SIG-M5 (cell line): ENCODE measurements at places on chromosomes 6 and 20.

- no peak for DNase-seq
Measured at GRCh38 chr6:55009131-55009530, 162.6 kb downstream of the FAM83B start.

DNA sequence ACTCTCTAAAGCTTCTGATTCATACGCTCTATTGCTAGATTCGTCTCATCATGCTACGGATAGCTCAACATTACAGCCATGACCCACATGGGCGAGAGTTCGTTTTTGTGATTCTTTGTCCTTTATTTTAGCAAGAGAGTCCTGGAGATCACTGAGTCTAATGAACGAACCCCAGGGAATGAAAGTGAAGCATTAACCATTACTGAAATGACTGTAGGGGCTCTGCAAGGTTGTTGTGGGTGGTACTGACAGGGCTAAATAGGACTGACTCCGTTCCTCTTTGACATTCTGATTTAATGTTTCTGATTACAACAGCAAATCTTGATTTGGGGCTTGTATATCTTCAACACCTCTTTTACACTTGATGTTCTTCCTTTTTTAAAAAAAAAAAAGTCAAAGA lies 13.7 kb upstream of the RTF2 start:
- no peak for DNase-seq

- no peak for DNase-seq
Measured at GRCh38 chr6:11769811-11770545, 8.6 kb downstream of the ADTRP start.

- no peak for DNase-seq
Measured at GRCh38 chr20:32808438-32808837, 11.3 kb upstream of the MAPRE1 start.

GRCh38 chr6:82957868-82958245 lies 107.8 kb downstream of the UBE3D start:
- DNase-seq: no peak

GRCh38 chr20:24353135-24353690 lies 116.2 kb upstream of the SYNDIG1 start:
- no peak for DNase-seq

DNA sequence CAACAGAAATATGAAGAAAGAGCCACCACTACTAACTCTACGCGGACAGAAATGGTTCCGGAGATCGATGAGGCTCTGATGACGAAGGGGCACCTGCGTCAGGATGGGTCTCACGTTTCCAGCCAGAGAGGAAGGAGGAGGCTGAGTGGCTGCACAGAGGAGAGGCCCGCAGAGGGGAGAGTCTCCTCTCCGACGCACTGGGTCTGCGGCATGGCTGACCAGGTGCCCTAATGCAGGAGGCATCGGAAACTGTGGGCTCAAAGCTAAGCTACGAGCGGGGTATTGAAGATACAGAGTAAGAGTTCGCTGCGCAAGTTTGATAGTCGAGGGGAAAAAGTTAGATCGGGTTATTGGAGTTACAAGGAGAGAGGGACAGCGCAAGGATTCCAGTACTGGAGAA lies 69.9 kb downstream of the TTLL2 start:
- DNase-seq: no peak

DNA sequence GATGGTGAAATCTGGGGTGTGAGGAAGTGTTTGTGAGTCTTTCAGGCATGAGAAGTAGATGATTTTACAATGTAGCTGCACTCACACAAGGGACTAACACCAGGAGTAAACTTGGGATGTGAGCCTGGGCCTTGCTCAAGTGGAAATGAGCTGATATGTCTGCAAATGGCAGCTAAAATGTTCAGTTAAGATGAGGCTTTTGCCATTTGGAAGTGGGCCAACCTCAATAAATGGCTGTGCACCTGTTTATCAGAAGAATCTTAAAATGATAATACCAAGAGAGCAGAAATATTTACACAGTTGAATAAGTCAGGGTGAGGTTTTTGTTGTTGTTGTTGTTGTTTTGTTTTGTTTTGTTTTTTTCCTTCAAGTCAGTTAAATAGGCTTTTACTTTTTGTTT lies 25.7 kb upstream of the KLHL31 start:
- DNase-seq: no peak

GRCh38 chr6:157614026-157614568 lies 208.9 kb upstream of the SNX9 start:
- DNase-seq: no peak

DNA sequence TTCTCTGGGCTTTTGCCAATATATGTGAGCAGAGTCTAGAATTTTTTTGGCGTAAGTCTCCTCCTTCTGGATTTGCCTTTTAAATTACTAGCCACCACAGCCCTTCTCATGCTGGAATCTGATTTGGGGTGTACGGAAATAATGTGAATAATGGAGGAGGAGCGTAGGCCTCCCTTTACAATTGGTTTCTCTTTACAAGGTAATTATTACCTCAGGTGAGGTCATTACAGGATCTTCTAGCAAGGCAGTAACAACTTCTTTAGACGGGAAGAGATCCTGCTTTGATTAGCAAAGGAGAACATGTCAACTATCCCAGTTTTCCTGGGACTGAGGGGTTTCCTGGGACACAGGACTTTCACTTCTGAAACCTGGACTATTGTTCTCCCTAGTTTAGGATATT lies 8.9 kb downstream of the RWDD2A start:
- DNase-seq: no peak

DNA sequence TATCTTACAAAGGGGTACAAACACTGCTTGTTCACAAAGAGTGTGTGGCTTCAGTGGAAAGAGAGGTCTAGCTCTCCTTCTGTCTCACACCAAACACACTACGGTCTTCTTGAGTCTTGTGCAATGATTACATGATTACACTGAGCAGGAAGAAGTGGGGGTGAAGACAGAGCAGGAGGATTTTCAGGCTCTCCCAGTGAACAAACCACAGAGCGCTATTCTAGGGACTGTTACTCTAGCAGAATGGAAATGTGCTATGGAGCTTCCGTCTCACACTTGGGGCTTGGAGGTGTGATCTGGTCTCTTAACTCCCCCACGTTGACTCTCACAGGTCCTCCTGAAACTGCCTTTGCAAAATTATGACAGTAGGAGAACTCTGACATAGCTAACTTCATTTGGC lies 203.4 kb downstream of the MYLK4 start:
- DNase-seq: no peak

DNA sequence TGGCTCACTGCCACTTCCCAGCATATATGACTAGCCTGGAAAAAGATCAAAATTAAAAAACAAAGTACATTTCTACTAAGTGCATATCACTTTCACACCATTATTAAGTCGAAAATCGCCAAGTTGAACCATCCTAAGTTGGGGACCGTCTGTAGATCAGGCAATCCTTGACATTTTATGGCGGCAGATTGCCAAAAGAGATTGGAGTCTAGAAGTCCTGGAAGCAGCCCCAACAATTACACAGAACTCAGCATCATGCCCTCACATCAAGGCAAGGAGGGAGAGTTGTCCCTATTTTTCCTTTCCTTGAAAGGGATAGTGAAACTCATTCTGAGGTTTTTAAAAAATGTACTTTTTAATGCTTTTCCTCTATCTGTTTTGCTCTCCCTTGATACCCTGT lies 30.7 kb downstream of the SLC22A3 start:
- DNase-seq: no peak

DNA sequence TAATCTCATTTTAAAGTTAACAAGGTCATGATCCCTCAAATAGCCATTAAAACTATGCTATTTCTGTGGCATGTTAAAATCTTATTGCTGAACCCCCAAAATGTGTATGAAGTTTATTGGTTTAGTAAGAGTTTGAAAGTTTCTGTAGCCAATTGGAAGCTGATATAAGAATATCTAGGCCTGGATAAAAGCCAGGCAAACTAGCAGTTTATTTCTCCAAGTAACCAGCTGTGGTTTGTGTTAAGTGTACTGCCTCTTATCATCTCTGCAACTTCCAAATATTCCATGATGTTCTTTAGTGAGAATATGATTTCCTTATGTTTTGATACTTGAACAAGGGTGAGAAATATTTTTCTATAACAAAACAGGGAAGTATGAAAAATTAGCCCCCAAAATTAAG lies 76.7 kb downstream of the PRSS35 start:
- no peak for DNase-seq

- DNase-seq: no peak
Measured at GRCh38 chr6:35583893-35584688, 71.4 kb upstream of the TULP1 start.

GRCh38 chr20:45974896-45975565 lies 3.0 kb upstream of the ZNF335 start:
- DNase-seq: no peak

DNA sequence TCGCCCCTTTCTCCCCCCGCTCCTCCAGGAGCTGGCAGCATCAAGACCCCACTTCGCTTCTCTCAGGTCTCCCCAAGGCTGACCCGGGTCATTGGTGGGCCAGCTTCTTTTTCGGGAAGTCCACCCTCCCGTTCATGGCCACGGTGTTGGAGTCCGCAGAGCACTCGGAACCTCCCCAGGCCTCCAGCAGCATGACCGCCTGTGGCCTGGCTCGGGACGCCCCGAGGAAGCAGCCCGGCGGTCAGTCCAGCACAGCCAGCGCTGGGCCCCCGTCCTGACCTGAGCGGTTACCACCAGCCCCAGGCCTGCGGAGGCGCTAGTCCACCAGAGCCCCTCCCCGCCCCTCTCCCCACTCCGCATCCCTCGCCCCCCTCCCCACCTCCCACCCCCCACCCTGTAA lies 1.0 kb downstream of the PPDPF start:
- no peak for DNase-seq

- DNase-seq: no peak
Measured at GRCh38 chr6:167670938-167671338, 155.8 kb upstream of the AFDN start.

- no peak for DNase-seq
Measured at GRCh38 chr6:2802521-2803060, 37.4 kb downstream of the WRNIP1 start.

GRCh38 chr20:39713076-39713840 lies 751.1 kb downstream of the DHX35 start:
- no peak for DNase-seq

DNA sequence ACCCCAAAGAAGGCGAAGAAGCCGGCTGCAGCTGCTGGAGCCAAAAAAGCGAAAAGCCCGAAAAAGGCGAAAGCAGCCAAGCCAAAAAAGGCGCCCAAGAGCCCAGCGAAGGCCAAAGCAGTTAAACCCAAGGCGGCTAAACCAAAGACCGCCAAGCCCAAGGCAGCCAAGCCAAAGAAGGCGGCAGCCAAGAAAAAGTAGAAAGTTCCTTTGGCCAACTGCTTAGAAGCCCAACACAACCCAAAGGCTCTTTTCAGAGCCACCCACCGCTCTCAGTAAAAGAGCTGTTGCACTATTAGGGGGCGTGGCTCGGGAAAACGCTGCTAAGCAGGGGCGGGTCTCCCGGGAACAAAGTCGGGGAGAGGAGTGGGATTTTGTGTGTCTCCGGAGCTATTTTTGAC lies 69.6 kb downstream of the HFE start:
- DNase-seq: no peak
